ENCODE measurements at places on chromosomes 3 and 15.

DNA sequence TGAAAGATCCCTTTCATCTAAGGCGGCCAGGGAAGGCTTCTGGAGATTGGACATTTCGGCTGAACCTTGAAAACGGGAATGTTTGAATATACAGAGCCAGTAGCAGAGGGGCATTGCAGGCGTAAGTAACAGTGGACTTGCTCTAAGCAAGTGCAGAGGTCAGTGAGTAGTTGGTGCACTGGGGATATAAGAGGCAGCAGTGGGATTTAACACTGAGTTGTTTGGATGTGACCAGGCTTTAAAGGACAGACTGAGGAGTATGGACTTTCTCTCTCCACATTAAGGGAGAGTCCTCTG is 1.3 kb downstream of the ARNT2 start:
- no peak for DNase-seq

GRCh38 chr3:36591959-36592358 is 172.4 kb downstream of the DCLK3 start:
- DNase-seq: peak; percentile 48

- no peak for DNase-seq
Measured at GRCh38 chr3:124137216-124137615, 145.3 kb upstream of the ROPN1 start.

- DNase-seq: no peak
Measured at GRCh38 chr3:159953325-159954085, 35.1 kb upstream of the IL12A start.

DNA sequence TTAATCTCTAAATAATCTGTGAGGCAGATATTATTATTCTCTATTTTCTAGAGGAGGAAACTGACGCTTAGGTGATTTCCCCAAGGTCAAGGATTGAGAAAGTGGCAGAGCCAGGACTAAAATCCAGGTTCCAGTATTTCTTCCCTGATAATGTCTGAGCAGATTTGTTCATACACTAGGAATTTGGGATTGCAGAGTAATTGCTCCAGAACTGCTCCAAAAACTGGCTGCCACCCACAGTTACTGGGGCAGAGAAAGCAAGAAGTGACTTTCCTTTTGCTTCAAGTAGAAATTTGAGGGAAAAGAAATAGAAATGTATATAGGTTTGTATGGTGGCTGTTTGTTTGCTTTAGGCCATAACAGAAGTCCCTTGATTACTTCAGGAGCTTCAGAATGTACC is 60.6 kb downstream of the SLC12A8 start:
- DNase-seq: peak; percentile 70

- no peak for DNase-seq
Measured at GRCh38 chr3:113228498-113229286, 17.3 kb downstream of the BOC start.

GRCh38 chr3:2526926-2527325 is 428.3 kb downstream of the CNTN4 start:
- no peak for DNase-seq

DNA sequence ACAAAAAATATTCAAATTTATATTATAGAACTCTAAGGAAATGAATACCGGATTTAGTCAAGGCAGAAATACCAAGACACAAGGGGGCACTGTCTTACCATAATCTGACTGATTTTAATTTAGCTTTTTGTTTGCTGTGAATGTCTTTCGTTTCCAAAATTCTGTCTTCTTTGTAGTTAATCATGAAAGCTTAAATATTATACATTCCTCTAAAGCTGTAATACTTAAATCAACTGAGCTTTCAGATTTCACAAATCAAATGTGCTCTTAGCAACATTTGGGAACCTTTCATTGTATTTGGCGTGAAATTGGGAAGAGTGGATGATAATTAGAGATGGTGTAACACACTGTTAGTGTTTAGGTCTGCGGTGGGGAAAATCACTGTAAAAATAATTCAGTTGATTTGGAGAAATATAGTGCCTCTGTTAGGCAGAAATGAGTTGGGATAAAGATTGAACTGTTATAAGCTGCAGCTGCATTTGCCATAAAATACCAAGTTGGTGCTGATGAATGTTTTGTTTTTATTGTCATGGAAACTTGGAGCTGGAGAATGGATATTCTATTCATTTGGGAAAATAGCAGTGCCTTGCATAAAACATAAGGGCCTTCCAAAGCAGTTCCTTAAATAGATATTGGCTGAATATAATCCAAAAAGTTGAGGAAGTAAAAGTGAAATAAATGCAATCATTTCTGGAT is 228.2 kb downstream of the TCF12 start:
- peak; percentile 78 for DNase-seq

DNA sequence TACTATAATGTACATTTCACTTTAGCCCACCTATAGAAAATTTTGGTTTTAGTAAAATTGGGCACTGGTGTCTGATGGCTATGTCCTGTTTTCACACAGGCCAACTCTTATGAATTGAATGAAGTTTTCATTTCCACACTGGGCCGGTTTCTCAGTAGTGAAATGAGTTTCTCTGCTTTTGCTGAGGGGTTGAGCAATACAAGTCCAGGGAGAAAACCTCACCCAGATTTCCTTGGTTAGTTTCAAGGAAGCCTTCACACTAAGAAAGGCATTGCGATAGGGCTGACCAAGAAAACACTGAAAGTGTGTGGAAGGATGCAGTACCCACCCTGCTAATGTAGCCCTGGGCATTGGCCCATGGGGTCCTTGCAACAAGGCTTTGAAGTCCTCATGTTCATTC is 331.5 kb upstream of the CFAP20DC start:
- DNase-seq: no peak

DNA sequence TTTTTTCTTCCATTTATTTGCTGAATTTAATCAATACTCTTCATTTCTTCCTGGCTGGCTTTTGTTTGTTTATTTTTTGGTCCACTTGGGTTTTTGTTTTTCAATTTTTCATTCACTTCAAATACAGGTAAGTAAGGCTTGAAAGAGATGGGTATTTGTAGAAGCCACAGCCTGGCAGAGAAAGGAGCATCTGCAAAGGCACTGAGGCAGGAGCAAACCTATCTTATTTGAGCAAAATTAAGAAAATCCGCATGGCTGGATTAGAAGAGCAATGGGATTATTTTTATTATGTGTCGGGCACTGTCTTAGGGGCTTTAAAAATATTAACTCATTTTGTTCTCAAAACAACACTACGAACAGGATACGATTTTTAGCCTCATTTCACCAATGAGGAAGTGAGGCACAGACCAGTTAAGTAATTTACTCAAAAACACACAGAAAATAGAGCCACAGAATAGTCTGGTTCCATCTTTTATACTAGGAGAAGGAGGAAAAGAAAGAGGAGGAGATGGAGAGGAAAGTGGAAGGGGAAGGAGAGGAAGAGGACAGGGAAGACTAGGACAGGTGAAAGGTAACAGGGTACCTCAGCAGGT is 35.1 kb upstream of the CCDC80 start:
- DNase-seq: no peak

- no peak for DNase-seq
Measured at GRCh38 chr15:90889736-90890456, 5.6 kb downstream of the FES start.

DNA sequence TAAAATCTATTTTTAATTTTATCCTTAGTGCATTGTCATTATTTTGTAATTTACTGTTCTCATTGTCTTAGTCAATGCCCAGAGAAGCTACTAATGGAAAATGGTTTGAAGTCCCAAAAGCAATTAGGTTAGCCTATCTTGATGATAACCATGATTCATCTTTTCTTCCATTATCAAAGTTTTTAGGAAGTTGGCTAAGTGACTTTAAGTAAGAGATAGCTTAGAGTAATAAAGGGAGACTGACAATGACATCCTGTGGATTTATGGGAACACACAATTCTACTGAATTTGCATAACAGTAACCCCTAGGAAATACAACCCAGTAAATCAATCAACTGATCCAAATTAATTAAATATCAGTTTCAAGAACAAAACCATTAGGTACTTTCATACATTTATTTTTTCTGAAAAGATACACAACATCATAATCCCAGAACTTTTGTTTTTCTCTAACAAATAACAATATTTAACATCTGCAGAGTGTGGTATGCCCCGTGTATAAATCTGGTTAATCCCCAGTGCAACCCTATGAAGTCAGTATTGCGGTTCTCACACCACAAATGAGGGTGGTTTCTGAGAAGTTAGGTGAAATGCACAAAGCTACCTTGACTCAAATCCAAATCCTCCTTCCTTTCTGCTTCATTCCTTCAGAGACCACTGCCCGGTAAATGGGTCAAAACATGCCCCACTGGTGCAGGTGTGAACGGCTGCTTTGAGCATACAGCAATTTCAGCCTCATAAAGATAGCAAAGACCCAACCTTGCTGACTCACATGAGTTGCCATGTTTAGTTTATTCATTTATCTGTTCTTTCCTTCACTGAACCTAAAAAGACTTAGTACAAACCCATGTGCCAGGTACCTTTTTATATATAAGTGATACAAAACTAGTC is 202.1 kb downstream of the TBL1XR1 start:
- no peak for DNase-seq

DNA sequence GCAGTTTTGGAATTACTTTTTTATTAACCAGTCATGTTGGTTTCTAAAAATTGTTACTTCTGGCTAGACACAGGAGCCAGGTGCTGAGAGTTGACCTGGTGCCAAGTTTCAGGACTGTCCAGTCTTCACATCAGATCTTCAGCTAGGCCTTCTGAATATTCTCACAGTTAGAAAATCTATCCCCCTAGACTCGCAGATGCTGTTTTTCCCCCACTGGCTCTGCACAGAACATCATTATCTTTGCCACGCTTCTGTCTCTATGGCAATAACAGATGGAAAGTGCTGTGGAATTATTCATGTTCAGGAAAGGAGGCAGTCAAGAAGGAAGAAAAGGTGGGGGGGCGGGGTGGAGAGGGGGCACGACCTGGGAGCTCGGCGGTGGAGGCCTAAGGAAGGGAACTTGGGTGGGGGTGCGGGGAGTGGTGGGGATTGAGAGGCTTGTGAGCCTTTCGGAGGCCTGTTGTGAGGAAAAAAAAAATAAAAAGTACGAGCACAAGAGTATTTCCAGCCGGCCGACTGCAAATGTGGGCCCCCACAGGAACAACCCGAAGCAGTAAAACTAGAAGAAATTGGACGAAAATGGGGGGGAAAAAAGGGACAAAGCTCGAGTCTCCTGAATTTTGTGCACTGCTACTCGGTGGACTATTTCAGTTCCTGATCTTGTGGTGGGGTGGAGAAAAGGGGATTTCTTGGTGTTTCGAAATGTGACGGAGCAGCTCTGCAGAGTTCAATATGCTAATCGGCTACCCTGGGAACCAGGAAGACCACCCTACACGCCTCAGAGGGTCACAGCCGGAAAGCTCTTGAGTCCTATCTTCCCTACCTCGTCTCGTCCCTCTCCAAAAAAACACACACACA is 1.5 kb upstream of the SKIL start:
- DNase-seq: peak; percentile 72

GRCh38 chr3:195907934-195908693 is at the start of gene TNK2:
Gene TNK2, minus strand, starts transcription at chr3:195908551. Its CDS starts 19,963 bp downstream, at chr3:195888588.
- DNase-seq: peak; percentile 49

- peak; percentile 4 for DNase-seq
Measured at GRCh38 chr3:106305882-106306435, 437.1 kb upstream of the CBLB start.

DNA sequence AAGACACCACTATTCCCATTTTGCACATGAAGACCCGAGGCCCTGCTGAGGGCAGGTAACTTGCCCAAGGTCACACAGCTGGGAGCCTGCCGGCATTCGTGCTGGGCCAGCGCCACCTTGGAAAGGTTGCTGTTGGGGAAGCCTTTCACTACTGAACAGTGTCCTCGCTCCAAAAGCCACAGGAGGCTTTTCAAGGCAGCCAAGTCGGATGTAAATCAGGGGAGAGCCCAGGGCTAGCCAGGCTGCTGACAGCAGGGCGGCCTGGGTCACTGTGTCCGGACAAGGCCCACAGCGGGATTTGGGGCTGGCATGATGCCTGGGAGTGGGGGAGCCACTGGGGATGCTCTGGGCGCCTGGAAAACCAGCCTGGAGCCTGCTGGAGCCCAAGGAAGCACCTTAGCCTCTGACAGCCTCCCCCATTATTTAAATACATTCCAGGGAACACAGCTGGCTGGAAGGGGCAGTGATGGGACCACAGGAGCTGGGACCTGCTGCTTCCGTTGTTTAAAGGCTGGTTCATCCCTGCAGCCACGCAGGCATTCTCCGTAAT is 10.5 kb downstream of the SLC6A6 start:
- no peak for DNase-seq

- peak; percentile 66 for DNase-seq
Measured at GRCh38 chr3:133413161-133414020, 13.5 kb downstream of the BFSP2 start.

DNA sequence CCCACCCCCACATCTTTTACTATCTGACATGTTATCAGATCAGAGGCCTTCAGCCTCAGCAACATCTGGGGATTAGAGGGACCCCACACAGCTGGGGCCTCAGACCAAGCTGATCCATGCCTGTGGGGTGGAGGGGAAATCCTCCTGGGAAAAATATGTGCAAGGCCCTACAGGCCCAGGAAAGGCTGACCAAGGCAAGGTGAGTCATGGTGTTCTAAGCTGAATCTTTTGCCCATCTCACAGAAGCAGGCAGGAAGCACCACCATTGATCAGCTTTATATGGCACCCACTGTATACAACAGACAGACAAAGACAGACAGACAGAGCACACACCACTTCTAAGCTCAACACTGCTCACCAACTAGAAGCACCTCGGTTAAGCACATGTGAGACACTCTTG is 12.4 kb upstream of the PARP6 start:
- DNase-seq: peak; percentile 30

DNA sequence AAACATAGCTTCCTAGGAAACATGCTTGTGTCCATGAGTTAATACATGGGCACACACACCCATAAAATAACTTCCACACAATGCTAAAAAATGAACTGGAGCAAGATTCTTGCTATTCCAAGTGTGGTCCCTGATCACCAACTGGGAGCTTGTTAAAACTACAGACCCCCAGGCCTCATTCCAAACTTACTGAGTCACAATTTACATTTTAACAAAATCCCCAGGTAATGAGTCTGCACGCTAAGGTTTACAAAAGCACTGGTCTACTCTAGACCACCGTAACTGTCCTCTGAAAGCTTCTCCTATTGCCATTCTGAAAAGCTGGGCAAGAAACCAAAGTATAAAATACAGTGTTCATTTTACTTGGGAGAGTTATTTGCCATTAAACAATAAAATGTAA is 45.4 kb downstream of the IGF2BP2 start:
- DNase-seq: no peak

GRCh38 chr3:29868543-29869101 is 587.8 kb downstream of the RBMS3 start:
- no peak for DNase-seq

- DNase-seq: no peak
Measured at GRCh38 chr3:156793400-156793799, 32.8 kb upstream of the LEKR1 start.

DNA sequence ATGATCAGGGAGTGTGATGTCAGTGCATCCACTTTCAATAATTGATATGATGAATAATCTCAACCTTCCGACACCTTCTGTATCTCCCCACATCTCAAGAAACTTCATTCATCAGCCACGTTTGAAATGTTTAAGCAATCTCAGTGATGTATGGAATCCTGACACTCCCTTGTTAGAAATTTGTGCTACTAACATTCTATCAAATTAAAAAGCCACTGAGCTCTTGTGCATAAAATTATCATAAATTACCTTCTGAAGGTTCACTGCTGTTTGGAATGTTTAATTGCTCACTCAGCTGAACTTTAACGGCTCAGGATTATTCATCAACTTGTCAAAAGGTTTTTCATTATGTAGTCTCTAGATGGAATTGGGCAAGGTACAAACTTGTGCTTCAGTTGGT is 108.4 kb upstream of the DPH6 start:
- DNase-seq: no peak

- DNase-seq: no peak
Measured at GRCh38 chr15:37057256-37057655, 43.1 kb downstream of the MEIS2 start.

- peak; percentile 93 for DNase-seq
Measured at GRCh38 chr15:88897456-88898194, 2.3 kb upstream of the HAPLN3 start.
